CD4-positive, alpha-beta T cell treated with Interferon alpha-2 for 1 hour (primary cell): ENCODE measurements at places on chromosomes 5 and 9.

GRCh38 chr5:138359621-138360020 lies 7.1 kb downstream of the KDM3B start:
- no peak for DNase-seq

DNA sequence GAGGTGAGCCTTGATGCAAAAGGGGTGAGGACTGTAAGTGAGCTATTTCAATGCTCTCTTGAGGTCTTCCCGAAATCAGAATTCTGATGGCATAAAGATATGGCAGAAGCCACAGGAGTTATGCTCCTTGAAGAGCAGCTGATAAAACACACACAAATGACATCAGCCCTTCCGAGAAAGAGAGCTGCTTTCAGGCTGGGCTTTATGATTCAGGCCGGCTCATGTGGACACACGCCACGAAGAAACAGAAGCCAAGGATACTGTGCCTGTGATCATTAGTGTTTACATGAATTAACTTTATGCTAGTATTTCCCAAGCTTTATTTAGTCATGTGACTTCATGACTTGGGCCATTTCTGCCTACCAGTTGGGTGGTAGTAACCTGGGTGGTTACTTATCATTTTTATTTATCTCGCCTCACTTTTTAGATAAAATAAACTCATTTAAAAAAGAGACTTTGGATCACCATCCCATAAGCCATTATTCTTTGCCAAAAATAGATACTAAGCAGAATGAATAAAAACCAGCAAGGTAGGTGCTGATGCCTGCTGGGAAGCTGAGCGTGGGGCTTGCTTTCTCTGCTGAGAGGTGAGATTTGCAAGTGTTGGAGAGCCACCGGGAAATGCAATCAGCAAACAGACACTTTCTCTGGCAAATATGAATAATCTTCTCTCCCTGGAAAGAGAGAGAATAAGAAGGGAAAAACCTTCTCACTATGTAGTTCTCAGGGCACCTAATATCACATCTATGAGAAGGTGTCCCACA lies 73.0 kb upstream of the SLC25A51 start:
- no peak for DNase-seq

GRCh38 chr9:121472446-121472845 lies 27.2 kb downstream of the GGTA1 start:
- DNase-seq: no peak

DNA sequence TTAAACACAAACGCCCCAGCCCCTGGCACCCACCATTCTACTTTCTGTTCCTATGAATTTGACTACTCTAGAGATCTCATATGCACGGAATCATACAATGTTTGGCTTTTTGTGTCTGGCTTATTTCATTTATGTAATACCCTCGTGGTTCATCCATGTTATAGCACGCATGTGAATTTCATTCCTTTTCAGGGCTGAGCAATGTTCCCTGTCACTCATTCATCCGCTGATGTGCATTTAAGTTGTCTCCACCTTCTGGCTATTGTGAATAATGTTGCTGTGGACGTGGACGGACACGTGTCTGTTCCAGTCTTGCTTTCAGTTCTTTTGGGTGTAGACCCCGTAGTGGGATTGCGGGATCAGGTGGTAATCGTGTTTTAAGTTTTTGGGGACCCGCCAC lies 79.9 kb upstream of the BARHL1 start:
- DNase-seq: no peak

- no peak for DNase-seq
These were observed 133.1 kb downstream of the RORB start for GRCh38 chr9:74630228-74630627.

DNA sequence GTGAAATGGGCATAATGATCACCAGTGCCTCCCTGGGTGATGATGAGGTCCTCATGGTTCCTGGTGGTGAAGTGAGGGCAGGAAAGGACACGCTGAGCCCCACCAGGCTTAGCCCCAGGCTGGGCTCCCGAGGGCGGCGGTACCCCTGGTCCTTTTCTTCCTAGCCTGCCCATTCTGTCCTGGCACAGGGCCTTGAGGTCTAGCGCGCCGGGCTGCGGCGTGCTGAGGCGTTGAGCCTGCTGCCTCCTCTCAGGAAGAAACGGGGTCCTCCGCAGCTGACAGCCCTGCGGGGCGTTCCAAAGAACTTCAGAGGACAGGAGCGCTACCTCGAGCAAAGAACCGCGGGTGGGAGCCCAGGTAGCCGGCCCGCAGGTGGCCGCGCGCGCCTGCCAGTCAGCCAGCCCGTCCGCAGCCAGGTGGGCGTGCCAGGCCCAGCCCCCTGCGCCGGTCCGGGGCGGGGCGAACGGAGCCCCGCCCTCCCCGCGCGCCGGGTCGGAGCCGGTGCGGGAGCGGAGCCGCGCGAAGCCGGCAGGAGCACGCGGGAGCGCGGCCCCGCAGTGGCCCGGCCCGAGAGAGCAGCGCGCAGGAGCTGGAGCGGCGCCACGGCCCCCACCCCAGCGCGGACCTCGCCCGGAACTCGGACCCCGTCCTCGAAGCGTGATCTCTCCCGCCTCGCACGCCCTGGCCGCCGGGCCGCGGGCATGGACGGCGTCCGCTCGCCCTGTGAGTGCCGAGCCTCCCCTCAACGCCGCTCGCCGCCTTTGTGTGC lies at the start of gene WNK2:
WNK2 (plus strand) TSS at position 477 of the 769 bp plus-strand sequence. CDS start 791 bp downstream, outside the sequence.
- peak; percentile 60 for DNase-seq

DNA sequence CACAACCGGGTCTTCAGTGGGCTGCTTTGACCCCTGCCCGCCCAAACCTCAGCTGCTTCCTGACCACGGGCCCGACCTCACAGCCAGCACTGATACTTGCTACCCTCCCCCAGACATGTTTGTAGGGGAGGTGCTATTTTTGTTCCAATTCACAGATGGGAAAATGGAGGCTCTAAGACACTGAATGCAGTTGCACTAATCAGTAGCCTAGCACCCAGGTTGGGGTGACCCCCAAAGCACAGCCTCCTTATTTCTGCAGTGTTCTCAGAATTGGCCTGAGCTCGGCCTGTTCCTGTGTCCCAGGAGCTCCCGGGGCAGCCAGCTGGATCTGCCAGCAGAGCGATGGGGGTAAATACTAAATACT lies 22.6 kb downstream of the LAMC3 start:
- DNase-seq: no peak

GRCh38 chr9:127518091-127518856 lies 67.0 kb downstream of the LRSAM1 start:
- no peak for DNase-seq

DNA sequence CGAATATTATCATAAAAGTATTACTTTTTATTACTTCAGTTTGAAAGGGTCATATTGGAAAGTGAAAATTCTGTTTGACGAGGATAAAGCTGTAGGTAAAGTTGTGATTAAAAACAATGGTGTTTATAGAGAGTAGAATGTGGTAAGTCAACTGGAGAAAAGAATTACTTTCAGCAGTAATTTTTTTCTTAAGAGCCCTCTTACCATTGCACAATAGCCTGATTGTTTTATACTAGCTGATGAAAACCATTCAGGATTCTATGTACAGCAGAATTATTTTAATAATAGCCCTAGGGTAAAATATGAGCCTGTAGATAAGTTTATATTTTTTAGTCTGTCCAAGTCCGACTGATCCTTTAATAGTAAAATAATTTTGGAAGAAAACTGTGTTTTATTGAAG lies 16.6 kb downstream of the CDC42SE2 start:
- no peak for DNase-seq

GRCh38 chr9:93151097-93151784 lies 17.2 kb upstream of the NINJ1 start:
- DNase-seq: no peak

GRCh38 chr5:58629271-58630159 lies 46.6 kb downstream of the RAB3C start:
- DNase-seq: no peak

GRCh38 chr5:159682623-159683022 lies 233.7 kb upstream of the ADRA1B start:
- DNase-seq: no peak

DNA sequence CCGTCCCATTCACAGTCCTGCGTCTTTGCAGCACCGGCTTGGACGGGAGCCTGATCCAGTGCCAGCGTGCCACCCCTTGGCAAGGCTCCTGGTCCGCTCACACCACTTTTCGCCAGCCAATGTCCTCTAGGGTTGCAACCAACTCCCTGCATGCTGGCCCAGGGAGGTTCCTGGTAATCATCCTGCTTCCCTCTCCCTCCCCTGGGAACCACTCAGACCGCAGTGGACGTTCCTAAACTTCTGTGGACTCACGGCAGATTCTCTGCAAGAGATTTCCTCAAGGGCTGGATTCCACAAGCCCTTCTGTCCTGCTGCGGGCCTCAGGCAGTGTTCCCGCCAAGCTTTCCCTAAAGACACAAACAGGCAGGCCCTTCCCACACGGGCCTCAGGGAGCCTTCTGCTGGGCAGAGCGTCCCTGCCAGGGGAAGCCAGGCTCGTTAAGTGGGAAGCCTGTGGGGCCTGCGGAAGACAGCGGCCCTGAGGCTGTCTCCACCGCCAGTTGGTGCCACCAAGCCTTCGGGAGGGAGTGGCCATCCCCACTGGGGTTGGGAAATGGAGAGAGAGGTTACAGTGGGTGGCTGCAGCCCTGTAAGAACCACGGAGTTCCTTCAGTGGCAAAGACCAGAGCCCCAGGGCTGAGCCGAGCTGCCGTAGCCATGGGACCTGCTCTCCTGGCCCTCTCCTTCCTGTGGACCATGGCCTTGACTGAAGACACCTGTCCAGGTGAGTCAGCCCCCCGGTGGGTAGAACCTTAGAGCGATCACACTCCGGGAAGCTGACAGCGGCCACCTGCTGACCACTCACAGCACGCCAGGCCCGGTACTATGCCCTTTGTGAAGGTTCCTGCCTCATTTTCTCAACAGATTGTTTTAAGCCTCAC lies 16.4 kb upstream of the FCN2 start:
- DNase-seq: no peak

DNA sequence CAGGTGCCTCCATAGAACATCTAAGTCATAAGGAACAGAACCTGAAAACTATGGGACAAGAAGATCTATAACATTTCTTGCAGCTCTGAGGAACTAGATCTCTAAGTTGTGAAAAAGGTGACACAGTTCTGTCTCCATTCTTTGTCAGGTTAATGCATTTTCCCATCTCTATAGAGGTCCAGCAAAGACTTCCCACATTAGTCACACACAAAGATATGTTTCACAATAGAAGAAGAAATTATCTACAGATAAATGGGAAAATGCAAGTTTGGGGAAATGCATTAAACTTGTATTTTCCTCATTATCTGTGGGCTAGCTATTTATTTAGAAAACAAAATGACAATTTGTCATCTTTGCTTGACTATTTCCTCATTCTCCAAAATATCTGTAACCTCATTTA lies 458.6 kb upstream of the PAPPA start:
- no peak for DNase-seq

DNA sequence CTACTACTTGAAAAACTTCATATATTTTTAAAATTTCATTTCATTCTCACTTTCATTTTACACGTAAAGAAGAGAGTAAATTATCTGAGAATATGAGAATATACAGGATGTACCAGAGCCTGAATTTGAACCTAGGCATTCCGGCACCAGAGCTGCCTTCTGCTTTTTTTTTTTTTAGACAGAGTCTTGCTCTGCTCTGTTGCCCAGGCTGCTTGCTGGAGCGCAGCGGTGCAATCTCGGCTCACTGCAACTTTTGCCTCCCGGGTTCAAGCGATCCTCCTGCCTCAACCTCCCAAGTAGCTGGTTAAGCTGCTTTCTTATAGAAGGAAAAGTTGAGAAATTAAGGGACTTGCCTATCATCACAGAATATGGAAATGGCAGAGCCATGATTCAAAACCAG lies 540.1 kb downstream of the EBF1 start:
- DNase-seq: no peak

DNA sequence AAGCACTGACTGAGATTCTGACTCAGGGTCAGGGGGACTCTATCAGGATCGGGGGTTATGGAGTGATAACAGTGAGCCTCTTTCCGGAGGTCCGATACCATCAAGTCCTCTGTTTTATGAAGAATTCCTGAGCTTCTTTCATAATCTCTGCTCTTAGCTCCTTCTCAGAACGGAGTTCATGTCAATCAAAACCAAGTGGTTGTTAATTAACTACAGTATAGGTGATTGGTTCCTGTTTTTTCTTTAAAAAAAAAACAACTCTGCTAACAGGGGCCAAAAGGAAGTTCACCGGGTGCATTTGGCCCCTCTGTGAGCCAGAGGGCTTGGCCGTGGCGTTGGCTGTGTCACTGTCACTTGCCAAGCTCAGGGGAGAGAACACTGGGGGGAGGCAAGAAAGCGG lies 4.0 kb downstream of the GFI1B start:
- DNase-seq: no peak

DNA sequence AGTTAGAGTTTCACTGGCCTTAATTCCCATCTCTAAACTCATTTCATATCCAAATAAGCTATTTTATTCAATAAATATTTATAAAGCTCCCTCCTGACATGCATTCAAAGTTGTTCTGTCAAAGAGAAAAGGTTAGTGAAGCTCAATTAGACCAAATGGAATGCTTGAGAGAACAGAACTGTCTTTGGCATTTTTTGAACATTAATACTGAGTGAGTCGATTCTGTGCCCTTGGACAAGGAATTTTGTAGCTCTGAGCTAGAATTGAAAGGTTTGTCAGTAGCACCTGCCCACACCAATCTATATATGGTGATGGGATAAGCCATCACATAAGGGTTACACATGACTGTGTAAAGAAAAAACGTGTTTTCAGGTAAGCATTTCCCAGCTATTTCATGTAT lies 631.2 kb upstream of the CCNG1 start:
- DNase-seq: no peak

DNA sequence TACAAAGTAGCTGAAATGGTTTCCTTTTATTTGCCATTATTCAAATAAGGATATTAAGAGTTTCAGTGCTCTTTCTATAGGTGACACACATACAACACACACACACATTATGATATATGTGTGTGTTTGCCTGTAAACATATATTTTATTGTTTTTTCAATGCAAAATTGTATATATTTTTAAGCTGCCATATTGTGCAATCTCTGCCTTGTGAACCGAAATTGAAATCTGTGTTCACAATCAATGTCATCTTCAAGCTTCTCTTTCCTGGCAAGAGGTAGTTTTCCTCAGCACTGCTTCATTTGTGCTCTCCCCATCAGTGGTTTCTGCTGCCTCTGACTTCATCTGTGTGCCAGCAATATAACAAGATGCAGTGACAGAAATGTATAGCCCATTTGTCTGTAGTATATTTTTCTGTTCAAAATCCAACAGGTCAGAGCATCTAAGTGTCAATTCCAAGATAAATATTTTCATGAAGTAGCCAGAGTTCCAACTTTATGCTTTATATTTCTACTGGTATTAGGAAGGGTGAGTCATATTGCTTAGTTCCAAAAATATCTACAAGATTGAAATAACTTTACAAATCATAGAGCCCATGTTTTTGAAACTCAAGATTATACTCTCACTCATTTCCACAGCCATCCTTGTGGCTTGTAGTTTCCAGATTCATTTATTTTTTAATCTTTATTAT lies 1704.8 kb upstream of the CDH9 start:
- no peak for DNase-seq
